ENCODE measurements at places on chromosomes 16 and 17.

GRCh38 chr16:63481060-63481459 is 1444.8 kb upstream of the CDH8 start:
- DNase-seq = no peak

GRCh38 chr16:9808210-9808609 is 374.0 kb downstream of the GRIN2A start:
- no peak for DNase-seq

DNA sequence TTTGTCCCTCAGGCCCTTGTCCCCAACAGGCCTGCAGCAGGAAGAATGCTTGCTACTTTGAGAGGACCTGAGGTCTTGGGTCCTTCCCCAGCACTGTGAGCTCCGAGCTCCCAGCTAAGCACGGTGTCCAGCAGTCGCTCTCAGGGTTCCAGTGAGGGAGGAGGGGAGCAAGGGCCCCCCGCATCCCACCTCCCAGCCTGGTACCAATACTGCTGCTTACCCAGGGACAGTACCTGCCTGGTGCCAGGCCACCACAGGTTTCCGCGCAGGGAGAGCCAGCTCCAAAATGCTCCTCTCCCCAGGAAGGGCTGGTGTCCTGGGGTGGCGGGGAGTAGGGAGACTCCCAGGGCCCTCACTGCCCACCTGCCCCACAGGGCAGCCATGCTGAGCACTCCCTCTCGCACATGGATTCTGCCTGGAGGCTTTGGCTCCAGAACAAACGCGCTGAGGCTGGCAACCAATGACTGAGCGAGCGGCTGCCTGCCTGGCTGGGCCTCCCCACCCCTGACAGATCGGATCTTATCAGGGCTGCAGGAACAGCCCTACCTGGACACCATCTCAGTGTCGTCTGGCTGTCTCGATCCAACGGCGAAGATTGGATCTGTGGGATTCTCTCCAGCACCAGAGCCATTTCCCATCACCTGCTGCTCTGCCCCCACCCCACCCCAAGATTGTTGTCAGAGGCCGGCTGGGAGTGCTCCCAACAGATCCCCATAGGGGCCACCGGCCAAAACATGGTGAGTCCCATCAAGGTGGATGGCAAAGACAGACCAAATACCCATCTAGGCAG is 2.4 kb downstream of the DOK4 start:
- DNase-seq = no peak

DNA sequence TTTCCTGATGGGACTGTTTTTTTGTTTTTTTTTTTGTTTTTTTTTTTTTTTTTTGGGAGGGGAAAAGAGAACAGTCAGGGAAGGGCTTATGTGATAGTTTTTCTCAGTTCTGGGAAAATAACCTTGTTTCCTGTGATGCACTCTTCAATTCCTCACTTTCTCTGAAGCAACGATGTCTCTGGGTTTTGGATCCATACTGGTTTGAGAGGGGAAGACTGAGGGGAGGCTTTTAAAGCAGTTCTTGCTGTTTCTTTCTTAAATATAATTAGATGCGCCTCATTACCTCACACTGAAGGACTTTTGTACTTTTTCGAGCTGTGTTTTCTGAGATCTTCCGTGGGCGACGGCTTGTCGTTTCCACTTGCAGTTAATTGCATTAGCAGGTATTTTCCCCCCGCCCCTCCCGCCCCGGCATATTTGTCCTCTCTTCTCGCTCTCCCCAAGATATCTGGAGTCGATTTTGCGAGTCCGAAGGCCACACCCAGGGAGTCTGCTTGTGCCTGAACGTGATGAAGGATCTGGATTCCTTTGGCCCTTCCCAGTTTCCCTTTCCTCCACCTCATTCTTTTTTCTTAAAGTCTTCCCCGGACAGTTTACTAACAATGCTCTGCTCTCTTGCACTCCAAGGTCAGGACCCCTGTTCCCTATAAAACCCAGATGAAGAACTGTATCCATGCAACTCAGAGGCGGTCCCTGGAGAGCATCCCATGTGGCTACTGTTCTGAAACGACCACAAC is 125.2 kb upstream of the ZFHX3 start:
- DNase-seq = no peak

- no peak for DNase-seq
Observed at GRCh38 chr16:81008505-81008789, 1.4 kb downstream of the CENPN start.

GRCh38 chr16:29971304-29971703 is 2.4 kb upstream of the TAOK2 start:
- no peak for DNase-seq

DNA sequence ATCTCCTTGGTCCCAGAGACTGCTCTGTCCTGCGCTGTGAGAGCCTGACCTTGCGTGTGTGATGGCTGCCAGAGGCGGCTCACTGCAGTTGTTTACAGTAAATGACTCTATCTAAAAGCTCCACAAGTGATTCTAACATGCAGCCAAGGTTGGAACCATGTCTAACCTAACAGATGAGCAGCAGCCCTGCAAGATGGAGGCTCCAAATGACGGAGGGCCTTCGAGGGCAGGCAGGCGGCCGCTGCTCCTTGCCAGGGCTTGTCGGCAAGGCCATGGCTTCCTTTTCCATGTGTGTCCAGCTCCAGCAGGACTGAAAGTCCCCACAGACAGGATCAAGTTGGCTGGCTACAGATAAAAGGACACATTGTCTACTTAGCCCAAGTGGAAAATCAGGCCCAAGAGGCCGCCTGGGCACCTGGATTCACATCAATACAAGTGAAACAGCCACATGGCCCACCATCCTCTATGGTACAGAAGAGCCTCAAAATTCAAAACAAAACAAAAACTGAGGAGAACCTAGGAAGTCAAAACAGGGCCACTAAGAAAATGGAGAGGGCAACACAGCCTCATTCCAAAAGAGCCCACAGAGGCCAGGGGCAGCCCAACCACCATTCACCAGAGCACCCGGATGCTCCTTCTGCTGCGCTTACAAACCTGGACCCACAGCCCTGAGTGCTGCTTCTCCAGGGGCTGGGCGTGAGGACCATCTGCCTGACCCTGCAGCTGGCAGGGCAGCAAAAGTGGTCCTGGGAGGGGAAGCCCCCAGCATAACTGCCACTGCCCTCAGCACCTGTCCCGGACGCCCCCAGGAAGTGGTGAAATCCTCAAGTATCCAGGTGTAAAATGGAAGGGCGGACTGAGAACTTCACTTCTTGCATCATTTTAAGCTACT is 65.0 kb downstream of the AMFR start:
- DNase-seq = no peak

- DNase-seq = no peak
Observed at GRCh38 chr16:79283578-79283977, 317.0 kb downstream of the MAF start.

GRCh38 chr16:67426950-67427349 is 4.0 kb upstream of the HSD11B2 start:
- no peak for DNase-seq

DNA sequence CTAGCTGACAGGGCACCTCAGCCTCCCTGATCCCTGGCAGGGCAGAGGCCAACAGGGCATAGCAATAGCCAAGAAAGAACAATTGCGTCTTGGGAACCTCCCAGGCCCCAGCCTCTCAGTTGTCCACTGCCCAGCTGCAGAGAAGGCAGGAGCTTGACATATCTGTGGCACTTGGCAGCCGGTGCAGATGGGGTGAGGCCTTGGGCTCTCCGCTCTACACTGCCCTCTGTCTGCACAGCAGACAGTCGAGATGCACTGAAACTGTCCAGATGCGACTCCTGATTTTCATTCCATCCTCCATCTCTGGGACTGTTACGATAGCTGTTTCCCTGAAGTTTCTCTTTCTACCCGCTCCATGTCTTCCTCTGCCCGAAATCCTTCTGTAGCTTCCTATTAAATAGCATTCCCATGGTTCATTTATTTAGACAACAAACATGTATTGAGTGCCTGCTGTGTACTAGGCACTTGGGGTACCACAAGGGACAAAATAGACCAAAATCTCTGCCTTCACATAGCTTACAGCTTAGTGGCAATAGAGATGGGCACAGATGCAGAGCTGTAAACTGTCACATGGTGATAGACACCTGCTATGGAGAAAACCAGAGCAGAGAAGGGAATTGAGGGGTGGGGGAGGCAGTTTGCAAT is 3.3 kb downstream of the POLR3E start:
- DNase-seq = peak; percentile 11

DNA sequence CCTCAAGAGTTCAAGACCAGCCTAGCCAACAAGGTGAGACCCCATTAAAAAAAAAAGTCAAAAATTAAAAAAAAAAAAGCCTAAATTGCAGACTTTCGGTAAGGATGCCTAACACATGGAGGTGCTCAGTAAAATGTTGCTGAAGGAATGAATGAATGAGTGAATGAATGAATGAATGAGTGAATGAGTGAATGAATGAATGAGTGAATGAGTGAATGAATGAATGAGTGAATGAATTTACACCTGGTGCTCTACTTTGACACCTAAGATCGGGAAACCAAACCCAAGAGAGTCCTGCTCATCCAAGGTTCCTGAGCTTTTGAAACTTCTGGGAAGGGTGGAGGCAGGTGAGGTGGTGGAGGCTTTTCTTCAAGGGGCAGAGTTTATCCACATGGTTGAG is 112.2 kb upstream of the LHX1 start:
- DNase-seq = no peak

- DNase-seq = no peak
Observed at GRCh38 chr17:12568358-12569251, 97.1 kb upstream of the MYOCD start.

DNA sequence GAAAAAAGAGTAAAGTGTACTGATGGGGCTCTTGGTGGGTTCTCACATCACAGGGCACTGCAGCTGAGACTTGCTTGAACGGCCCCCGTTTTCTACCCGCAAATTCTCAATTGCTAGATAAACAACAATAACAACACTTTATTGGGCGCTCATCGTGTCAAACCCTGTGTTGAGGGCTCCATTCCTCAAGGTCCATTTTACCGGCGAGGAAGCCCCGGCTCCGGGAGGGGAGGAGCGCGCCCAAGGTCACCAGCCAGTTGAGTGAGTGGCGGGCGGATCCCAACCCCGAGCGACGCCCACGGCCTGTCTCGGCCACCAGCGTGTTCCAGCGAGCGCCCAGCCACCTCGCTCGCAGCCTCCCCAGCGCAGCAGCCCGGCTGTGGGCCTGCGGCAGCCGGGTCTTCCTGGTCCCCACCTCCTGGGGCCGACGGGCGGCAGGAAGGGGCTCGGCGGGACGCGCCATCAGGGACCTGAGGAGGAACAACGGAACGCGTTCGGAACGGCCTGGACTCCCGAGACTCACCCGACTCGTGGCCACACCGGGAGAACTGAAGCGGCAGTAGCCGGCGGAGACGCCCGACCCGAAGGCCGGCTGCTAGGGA is 373 bp downstream of the CMC2 start:
- peak; percentile 42 for DNase-seq

DNA sequence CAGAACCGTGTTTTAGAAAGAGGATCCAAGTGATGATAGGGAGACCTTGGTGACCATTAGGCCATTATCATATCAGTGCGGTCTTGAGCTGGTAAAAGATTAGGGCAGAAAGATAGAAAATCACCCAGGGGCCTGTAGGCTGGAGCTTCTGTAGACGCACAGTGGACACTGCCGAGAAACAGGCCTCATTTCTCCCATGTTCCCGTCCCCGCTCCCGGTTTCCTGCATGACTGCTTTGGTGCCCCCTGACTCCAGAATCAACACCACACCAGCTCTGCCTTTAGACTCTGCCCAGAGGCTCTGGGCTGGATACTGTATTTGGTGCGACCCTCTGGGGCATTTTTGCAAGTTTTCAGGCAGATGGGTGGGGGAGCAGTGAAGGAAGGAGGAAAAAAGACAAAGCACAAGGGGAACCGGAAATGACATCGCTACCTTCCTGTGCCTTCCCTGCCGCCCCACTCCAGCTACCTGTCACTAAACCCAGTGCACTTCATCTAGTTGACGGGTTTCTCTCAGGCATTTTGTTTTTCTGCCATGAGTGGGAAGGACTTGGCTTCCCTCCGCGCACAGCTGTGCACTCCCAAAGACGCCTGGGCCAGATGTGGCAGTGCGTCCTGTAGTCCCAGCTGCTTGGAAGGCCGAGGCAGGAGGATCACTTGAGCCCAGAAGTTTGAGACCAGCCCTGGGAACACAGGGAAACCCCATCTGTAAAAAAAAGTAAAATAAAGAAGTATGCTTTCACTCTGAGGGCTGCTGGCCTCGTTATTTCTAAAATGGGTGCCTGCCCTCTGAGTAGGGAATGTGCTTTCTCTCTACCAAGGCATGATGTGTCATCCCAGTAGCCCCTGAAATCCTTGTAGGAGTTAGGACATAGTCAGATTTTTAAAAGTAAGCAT is 214.1 kb downstream of the RPTOR start:
- no peak for DNase-seq

DNA sequence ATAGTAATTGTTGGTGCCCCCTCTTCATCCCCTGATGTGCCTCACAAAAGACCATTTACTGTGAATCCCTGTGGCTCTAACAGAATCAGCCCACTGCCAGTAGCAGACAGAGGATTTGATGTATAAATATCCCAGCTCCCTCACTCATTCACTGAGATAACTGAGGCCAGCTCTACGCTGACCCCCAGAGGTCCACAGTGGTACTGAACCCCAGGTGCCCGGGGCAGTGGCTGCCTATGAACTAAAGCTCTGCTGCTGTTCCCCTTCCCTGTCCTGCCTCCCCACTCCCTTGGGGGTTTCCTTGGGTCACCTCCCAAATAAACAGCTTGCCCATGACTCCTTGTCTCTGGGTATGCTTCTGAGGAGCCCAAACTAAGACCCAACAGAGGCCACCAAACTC is 295.8 kb downstream of the FOXL1 start:
- DNase-seq = no peak

GRCh38 chr17:79811011-79811867 is 14.4 kb upstream of the CBX8 start:
- no peak for DNase-seq

GRCh38 chr17:82217530-82218204 is 5.0 kb upstream of the CCDC57 start:
- DNase-seq = no peak

DNA sequence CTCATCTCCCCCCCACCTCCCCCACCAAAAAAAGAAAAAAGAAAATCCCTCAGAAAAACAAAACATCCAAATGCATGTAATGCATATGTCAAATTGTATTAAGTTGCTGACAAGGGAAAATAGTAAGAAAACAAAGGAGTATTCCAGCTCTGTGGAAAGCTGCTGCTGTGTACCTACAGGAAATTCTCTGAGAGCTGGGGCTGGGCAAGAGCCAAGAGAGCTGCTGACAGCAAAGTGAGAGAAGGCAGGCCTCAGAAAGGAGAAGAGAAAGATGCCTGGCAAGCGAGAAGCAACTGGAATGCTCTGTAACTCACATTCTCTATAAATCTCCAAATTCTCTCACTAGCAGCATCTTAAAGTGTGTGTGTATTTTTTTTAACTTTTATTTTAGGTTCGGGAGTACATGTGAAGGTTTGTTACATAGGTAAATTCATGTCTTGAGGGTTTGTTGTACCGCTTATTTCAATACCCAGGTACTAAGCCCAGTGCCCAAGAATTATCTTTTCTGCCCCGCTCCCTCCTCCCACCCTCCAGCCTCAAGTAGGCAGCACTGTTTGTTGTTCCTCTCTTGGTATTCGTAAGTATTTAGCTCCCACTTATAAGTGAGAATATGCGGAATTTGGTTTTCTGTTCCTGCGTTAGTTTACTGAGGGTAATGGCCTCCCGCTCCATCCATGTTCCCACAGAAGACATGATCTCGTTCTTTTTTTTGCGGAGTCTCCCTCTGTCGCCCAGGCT is 24.4 kb downstream of the CNTROB start:
- no peak for DNase-seq
